ENCODE measurements at places on chromosomes 2 and 18.

DNA sequence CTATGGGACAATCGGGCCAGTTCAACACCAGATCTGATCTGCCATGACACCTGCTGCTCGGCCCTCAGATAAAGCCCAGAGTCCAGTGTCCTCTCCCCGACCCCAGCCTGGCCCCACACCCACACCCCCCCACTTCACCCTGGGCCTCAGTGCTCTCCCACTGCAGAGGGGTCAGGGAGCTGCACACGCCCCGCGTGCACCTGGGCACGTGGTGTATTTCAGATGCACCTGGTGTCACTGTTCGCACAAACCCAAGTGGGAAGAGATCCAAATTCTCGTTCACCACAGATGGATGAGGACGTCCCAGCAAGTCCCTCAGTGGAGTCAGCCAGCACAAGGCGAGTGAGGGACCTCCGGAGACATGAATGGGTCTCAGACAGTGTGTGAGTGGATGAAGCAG lies 161.3 kb downstream of the RTP5 start:
- H3K4me1 ChIP-seq, result no peaks in the 10 kb centered on the region
- peaks cover 52% of the 10 kb centered on the region for H3K27me3 ChIP-seq
- no peak overlapping the region for H3K27ac ChIP-seq
- H3K36me3 ChIP-seq, result no peaks in the 10 kb centered on the region
- DNase-seq, result no peak

- peaks cover 11% of the 10 kb centered on the region for H3K27me3 ChIP-seq
- DNase-seq, result no peak
- H3K4me1 ChIP-seq, result no peaks in the 10 kb centered on the region
- no peaks in the 10 kb centered on the region for H3K36me3 ChIP-seq
- no peak overlapping the region for H3K27ac ChIP-seq
- H3K4me3 ChIP-seq, result no peak overlapping the region
Observed at GRCh38 chr2:126645211-126645618, 10.7 kb upstream of the GYPC start.

- H3K27ac ChIP-seq, result no peak overlapping the region
- peaks cover 6% of the 10 kb centered on the region for H3K4me1 ChIP-seq
- H3K4me3 ChIP-seq, result no peak overlapping the region
- peak; percentile 30 for DNase-seq
- H3K36me3 ChIP-seq, result no peaks in the 10 kb centered on the region
- H3K27me3 ChIP-seq, result peaks cover 30% of the 10 kb centered on the region
Observed at GRCh38 chr2:120626566-120626965, 109.1 kb upstream of the GLI2 start.

- H3K36me3 ChIP-seq, result peaks cover 2% of the 10 kb centered on the region
- H3K4me3 ChIP-seq, result no peak overlapping the region
- DNase-seq, result no peak
- H3K27me3 ChIP-seq, result no peaks in the 10 kb centered on the region
- peaks cover 40% of the 10 kb centered on the region for H3K4me1 ChIP-seq
- no peak overlapping the region for H3K27ac ChIP-seq
Observed at GRCh38 chr2:105869341-105869740, 124.6 kb downstream of the NCK2 start.

GRCh38 chr2:238594796-238595749 lies 168.3 kb downstream of the ASB1 start:
- no peaks in the 10 kb centered on the region for H3K36me3 ChIP-seq
- no peak for DNase-seq
- no peak overlapping the region for H3K4me3 ChIP-seq
- H3K4me1 ChIP-seq, result peaks cover 23% of the 10 kb centered on the region

- no peaks in the 10 kb centered on the region for H3K27me3 ChIP-seq
- no peak for DNase-seq
- H3K4me1 ChIP-seq, result peaks cover 8% of the 10 kb centered on the region
- peaks cover 5% of the 10 kb centered on the region for H3K36me3 ChIP-seq
- H3K27ac ChIP-seq, result no peak overlapping the region
Observed at GRCh38 chr2:54775710-54776109, 52.2 kb downstream of the EML6 start.

- H3K36me3 ChIP-seq, result no peaks in the 10 kb centered on the region
- H3K27ac ChIP-seq, result no peak overlapping the region
- no peak overlapping the region for H3K4me3 ChIP-seq
- no peaks in the 10 kb centered on the region for H3K27me3 ChIP-seq
Observed at GRCh38 chr2:8176887-8177286, 505.0 kb upstream of the ID2 start.

- no peak overlapping the region for H3K27ac ChIP-seq
- no peak for DNase-seq
- H3K4me1 ChIP-seq, result peaks cover 4% of the 10 kb centered on the region
- H3K4me3 ChIP-seq, result no peak overlapping the region
- peaks cover 19% of the 10 kb centered on the region for H3K36me3 ChIP-seq
Observed at GRCh38 chr18:49086926-49087325, 136.2 kb upstream of the SMAD7 start.

DNA sequence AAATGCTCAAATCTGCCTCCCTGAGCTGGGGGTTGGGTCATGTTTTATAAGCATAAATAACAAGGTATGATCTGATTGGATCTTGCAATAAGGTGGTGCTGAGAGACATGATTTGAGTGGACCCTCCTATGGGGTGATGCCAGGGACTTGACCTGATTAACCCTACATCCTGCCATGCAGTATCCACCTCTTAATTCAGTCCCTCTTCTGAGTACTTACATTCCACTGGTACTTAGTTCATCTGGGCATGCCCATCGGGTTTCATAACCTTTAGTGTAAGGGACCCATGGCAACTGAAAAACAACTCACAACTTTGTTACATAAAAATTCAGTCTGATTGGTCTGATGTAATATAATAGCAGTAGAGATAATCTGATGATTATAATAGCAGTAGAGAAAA lies 397.9 kb upstream of the HNMT start:
- H3K36me3 ChIP-seq, result no peaks in the 10 kb centered on the region
- DNase-seq, result no peak
- H3K27me3 ChIP-seq, result peaks cover 1% of the 10 kb centered on the region
- H3K4me1 ChIP-seq, result no peaks in the 10 kb centered on the region
- no peak overlapping the region for H3K4me3 ChIP-seq
- no peak overlapping the region for H3K27ac ChIP-seq

GRCh38 chr18:48363175-48363574 lies 46.0 kb downstream of the ZBTB7C start:
- H3K36me3 ChIP-seq, result no peaks in the 10 kb centered on the region
- H3K27me3 ChIP-seq, result no peaks in the 10 kb centered on the region
- peaks cover 21% of the 10 kb centered on the region for H3K4me1 ChIP-seq
- no peak overlapping the region for H3K4me3 ChIP-seq

DNA sequence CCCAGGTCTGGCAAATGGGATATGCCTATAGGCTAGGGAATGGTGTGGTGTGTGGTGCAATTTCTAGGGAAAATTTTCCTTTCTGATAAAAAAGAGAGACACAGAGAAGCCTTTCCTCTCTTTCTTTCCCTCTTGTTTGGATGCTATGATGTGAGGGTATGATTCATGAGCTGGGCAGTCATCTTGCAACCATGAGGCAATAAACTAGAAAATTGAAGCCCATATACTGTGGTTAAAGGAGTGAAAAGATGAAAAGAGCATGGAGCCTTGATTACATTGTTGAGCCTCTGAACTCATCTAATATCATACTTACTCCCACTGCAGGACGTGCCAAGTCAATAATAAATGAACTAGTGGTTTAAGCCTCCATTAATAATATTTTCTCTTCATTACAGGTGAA lies 215.6 kb downstream of the HAUS1 start:
- no peaks in the 10 kb centered on the region for H3K36me3 ChIP-seq
- DNase-seq, result no peak
- H3K27ac ChIP-seq, result no peak overlapping the region
- peaks cover 13% of the 10 kb centered on the region for H3K27me3 ChIP-seq
- H3K4me3 ChIP-seq, result no peak overlapping the region
- peaks cover 18% of the 10 kb centered on the region for H3K4me1 ChIP-seq

GRCh38 chr2:120820263-120820952 lies 84.7 kb downstream of the GLI2 start:
- peaks cover 2% of the 10 kb centered on the region for H3K36me3 ChIP-seq
- peak overlapping the region; percentile 51 for H3K27ac ChIP-seq
- no peaks in the 10 kb centered on the region for H3K27me3 ChIP-seq
- H3K4me3 ChIP-seq, result peak overlapping the region; percentile 30

GRCh38 chr18:10971717-10972116 lies 177.7 kb downstream of the PIEZO2 start:
- DNase-seq, result no peak
- no peaks in the 10 kb centered on the region for H3K27me3 ChIP-seq
- H3K36me3 ChIP-seq, result peaks cover 4% of the 10 kb centered on the region
- H3K4me1 ChIP-seq, result no peaks in the 10 kb centered on the region
- no peak overlapping the region for H3K27ac ChIP-seq

GRCh38 chr2:169280502-169280901 lies 81.8 kb downstream of the LRP2 start:
- H3K4me3 ChIP-seq, result no peak overlapping the region
- peaks cover 1% of the 10 kb centered on the region for H3K4me1 ChIP-seq
- DNase-seq, result no peak
- peaks cover 10% of the 10 kb centered on the region for H3K36me3 ChIP-seq
- H3K27ac ChIP-seq, result no peak overlapping the region

DNA sequence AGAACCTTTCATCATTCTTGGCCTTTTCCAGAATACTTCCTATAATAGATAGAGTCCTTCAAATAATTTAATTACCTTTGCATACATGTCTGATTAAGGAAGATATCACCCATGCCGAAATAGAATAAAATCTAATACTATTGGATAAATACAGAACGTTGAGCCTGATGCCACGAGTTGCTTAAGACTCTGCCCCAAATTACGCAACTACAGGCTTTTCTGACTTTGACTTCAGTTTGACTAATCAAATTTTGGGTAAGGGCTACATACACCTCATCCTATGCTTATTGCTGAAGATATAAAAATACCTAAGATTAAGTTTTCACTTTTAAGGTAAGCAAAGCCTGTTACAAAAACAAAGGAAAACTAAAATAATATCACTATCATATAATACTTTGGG lies 1065.1 kb upstream of the NRXN1 start:
- no peak overlapping the region for H3K27ac ChIP-seq
- no peaks in the 10 kb centered on the region for H3K4me1 ChIP-seq
- no peaks in the 10 kb centered on the region for H3K36me3 ChIP-seq
- H3K27me3 ChIP-seq, result no peaks in the 10 kb centered on the region
- DNase-seq, result no peak
- no peak overlapping the region for H3K4me3 ChIP-seq

GRCh38 chr2:28047681-28048080 lies 157.2 kb downstream of the BABAM2 start:
- H3K27ac ChIP-seq, result peak overlapping the region; percentile 43
- peaks cover 3% of the 10 kb centered on the region for H3K36me3 ChIP-seq
- no peak for DNase-seq

DNA sequence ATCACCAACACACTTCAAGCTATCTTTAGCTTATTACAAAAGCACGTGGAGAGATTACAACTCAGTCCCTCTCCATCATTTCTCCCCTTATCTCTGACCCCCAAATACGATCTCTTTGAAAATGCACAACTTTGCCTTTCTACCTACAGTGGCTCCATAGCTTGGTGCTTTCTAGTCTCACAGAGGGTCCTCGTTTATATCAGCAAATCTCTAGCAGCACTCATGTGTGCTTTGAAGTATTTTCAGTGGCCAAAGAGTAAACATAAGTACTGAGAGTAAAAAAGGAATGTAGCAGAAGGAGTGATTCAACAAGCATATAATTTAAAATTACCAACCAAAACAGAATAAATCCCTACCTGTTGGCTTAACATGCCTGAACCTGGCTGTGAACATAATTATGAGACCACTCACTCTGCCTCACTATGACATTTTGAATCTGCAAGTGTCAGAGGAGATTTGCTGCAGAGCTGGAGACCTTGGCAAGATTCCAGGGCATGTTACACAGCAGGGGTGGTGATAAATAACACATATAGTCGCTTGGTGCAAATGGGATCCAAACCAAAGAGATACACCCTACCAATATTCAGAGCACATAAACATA lies 54.6 kb downstream of the LAMA3 start:
- H3K27me3 ChIP-seq, result no peaks in the 10 kb centered on the region
- H3K4me3 ChIP-seq, result no peak overlapping the region
- H3K27ac ChIP-seq, result peak overlapping the region; percentile 45
- DNase-seq, result no peak
- H3K36me3 ChIP-seq, result peaks cover 2% of the 10 kb centered on the region
- H3K4me1 ChIP-seq, result peaks cover 37% of the 10 kb centered on the region

GRCh38 chr2:167380555-167380954 lies 492.3 kb downstream of the XIRP2 start:
- no peaks in the 10 kb centered on the region for H3K27me3 ChIP-seq
- H3K36me3 ChIP-seq, result no peaks in the 10 kb centered on the region
- H3K4me1 ChIP-seq, result no peaks in the 10 kb centered on the region
- no peak for DNase-seq

- peaks cover 24% of the 10 kb centered on the region for H3K4me1 ChIP-seq
- DNase-seq, result no peak
- H3K27me3 ChIP-seq, result no peaks in the 10 kb centered on the region
- H3K4me3 ChIP-seq, result no peak overlapping the region
Observed at GRCh38 chr2:46666044-46666679, 186.8 kb downstream of the TMEM247 start.

- H3K4me3 ChIP-seq, result no peak overlapping the region
- peaks cover 27% of the 10 kb centered on the region for H3K27me3 ChIP-seq
- H3K4me1 ChIP-seq, result peaks cover 6% of the 10 kb centered on the region
- H3K27ac ChIP-seq, result no peak overlapping the region
- no peaks in the 10 kb centered on the region for H3K36me3 ChIP-seq
- no peak for DNase-seq
Observed at GRCh38 chr2:10863047-10863446, 48.7 kb upstream of the KCNF1 start.

DNA sequence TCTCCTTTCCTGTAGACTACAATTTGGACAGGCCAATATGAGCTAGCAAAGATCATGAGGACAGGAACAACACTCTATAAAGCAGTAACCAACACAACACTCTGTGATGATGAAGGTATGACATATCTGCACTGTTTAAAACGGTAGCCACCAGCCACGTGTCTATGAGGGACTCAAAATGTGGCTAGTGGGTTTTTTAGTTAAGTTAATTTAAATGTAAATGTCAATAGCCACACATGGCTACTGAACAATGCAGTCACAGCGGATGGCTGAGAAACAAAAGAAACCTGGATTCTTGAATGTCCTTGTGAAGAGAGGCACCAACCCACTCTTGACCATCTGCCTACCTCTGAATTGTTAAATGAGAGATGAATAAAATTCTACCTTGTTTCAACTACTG lies 33.9 kb downstream of the FANCL start:
- no peak for DNase-seq
- peaks cover 10% of the 10 kb centered on the region for H3K4me1 ChIP-seq
- H3K27ac ChIP-seq, result no peak overlapping the region
- no peak overlapping the region for H3K4me3 ChIP-seq
- H3K36me3 ChIP-seq, result peaks cover 30% of the 10 kb centered on the region

- peak overlapping the region; percentile 52 for H3K27ac ChIP-seq
- H3K4me1 ChIP-seq, result peaks cover 18% of the 10 kb centered on the region
- DNase-seq, result no peak
- no peak overlapping the region for H3K4me3 ChIP-seq
- H3K27me3 ChIP-seq, result no peaks in the 10 kb centered on the region
Observed at GRCh38 chr2:69221512-69221911, 165.5 kb downstream of the GFPT1 start.
